COR-L47 (cell line): ENCODE measurements at places on chromosomes 3 and 15.
A peak's percentile ranks its signal among the peaks of the same experiment; 100 is the strongest.

- no peak for DNase-seq
Measured at GRCh38 chr3:123700791-123701722, 116.2 kb upstream of the HACD2 start.

DNA sequence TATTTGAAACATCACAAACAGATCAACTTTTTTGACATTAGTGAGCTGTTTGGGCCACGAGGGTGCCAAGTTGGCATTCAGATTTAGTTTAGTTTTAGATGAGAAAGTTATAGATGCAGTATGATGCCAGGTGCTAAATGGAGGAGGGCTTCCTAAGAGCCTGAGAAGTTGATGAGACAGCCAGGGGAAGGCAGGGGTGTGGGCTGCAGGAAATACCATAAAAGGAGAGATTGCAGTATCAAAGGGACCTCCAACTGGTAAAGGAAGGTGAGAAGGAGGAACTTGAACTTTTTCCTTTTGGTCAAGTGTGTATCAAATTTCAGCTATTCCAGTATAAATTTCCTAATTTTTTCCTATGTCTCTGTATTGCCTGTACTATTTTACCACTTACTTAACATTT lies 2.0 kb upstream of the TNIK start:
- DNase-seq = no peak

GRCh38 chr3:11424277-11424676 lies 152.1 kb downstream of the ATG7 start:
- no peak for DNase-seq

GRCh38 chr3:106299300-106300098 lies 430.7 kb upstream of the CBLB start:
- no peak for DNase-seq

DNA sequence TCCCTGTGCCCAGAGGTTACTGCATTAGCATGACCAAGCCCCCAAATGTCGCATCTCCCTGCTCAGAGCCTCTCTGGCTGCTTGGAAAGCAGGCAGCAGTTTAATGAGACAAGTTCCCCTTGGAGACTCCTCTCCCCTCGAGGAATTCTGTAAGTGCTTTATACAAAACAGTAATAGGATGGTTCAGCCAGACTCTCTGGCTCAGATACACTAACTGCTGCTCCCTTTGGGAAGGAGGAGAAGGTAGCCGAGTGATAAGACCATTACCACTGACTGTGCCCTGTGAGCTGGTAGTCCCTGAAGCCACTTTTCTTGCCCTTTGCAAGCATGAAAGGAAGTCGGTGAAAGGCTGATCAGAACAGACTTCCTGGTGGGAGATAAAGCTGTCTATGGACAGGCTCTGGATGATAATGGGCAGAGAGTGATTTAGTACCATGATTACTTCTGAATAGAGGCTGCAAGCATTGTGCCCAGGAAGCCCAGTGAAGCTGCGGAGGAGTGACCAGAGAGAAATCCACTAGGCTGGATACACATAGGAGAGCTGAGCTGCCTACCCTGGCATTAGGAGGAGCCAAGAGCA lies 100.8 kb downstream of the SEMA6D start:
- no peak for DNase-seq

DNA sequence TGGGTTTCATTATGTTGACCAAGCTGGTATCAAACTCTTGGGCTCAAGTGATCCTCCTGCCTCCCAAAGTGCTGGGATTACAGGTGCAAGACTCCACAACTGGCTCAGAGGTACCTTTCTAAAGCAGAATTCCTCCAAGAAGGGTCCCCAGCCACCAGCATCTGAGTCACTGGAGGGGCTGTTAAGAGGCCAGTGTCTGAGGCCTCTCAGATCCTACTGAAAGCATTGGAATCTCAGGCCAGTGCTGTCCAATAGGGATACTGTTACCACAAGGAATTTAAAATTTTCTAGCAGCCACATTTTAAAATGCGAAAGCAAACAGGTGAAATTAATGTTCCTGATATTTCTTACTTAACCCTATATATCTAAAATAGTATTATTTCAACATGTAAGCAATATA lies 1.3 kb downstream of the CAV3 start:
- DNase-seq = no peak

DNA sequence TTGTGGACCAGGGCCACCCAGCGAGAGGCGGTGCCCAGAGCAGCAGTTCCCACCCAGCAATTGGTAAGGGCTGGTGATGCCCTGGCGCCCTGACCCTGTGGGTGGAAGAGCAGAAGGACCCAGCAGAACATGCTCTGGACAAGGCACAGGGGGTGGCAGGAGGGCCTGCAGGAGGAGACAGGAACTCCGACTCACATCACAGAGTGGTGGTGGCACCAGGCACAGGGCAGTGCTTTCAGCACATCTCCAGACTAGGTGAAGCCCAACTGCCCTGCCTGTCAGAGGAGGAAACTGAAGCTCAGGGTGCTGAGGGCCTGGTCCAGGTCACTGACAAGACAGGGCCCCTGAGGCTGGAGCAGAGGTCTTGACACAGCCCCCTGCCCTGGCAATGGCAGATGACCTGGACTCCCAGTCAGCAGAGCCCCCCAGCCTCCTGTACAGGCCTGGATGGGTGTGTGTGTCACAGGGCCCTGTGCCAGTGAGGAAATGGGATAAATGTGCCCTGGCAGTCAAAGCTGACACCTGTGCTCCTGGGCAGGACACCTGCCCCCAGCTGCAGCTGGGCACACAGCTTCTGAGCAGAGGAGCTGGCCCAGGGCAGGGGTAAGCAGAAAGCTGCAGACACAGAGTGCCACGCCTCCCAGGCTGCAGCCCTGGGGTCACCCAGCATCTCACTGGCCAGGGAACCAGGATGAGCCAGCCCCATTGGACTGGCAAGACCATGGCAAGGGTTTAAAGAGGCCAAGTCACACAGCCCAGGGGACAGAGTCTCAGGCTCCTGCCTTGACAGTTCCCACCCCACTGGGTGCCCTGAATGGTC lies 11.4 kb downstream of the KLF15 start:
- no peak for DNase-seq

- no peak for DNase-seq
Measured at GRCh38 chr3:63910891-63911290, 1.3 kb downstream of the SCAANT1 start.

DNA sequence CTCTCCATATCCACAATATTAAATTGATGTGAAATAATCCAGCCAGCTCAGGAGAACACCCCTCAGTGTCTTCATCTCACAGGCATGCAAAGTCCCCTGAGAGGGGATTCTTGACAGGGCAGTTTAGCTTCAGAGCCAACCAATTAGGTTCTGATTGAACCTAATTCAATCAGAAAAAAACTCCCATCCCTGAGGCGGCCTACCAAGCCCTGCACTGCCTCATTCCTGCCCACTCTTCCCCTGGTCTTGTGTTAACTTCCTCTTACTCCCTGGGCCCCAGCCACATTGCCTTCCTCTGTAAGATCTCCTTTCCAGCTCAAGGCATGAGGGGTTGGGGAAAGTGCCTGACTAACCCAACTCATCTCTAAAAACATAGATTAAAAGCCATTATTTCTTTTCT lies 46.1 kb downstream of the FRMD4B start:
- no peak for DNase-seq

GRCh38 chr3:190706582-190706981 lies 155.9 kb downstream of the GMNC start:
- no peak for DNase-seq

- DNase-seq = peak; percentile 78
Measured at GRCh38 chr3:186821429-186822387, 15.4 kb upstream of the RFC4 start.

DNA sequence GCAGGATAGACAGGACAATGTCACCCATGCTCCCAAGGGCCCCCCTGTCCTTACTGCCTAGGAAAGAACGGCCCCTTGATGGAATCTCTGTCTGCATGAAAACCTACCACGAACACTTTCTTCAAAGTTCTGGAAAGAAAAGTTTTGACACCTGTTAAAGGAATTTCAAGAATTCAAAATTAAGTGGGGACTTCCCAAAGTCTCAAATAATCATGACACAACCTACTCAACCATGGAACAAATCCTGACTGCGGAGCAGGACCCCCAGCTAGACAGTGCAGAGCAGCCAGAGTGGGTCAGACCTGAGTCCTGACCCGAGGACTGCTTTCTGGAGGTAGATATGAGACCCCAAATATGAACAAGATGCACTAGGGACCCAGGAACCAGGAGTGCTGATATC lies 245.3 kb upstream of the NSMCE3 start:
- no peak for DNase-seq

DNA sequence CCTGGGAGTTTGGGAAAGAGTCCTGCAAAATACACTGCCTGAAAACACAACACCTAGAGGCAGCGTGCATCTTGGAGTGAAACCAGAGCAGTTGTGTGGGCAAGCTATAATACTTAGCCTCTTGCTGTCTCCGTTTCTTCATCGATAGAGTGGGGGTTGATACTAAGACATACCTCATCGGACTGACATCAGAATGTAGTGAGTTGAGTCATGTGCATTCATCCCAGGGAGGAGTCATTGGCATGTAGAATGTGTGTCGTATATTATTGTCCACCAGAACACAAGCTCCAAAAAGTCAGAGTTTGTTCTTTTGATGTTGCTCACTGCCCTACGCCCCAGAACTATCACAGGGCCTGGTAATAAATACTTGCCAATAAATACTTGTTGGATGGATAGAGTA lies 4.3 kb downstream of the SNTN start:
- no peak for DNase-seq

DNA sequence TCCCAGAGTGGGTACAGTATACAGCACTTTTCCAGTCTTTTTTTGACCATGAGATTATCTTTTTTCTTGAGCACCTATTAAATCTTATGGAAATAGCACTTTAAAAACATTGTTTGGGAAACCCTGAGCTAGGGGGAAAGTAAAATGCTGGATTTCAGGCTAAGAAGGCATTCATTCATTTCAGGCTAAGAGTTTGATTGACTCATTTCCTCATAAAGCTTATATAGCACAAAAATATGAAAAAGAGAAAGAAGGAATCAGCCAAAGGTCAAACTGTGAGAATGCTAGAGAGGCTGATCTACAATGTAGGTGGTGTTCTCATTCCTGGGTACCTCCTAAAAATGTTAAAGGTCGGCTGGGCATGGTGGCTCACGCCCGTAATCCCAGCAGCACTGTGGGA lies 10.5 kb downstream of the TTC23 start:
- DNase-seq = no peak

DNA sequence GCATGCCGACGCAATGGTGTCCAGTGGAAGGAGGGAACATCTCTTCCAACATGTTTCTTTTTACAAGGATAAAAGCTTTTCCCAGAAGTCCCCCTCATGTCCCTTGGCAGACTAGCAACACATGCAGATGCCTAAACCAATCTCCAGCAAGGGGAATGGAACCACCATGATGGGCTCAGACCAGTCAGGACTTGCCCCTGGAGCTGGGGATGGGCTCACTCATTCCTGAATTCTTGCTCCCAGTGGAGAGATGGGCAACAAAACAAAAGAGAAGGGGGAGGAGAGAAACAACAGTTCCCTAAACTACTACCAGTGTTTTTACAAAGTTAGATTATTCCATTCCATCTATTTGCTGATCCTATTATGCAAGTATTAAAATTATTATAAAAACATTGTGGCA lies 76.8 kb upstream of the OXTR start:
- DNase-seq = no peak

GRCh38 chr15:38129531-38130204 lies 123.0 kb upstream of the SPRED1 start:
- no peak for DNase-seq

- no peak for DNase-seq
Measured at GRCh38 chr3:64311424-64312061, 86.3 kb upstream of the PRICKLE2 start.

DNA sequence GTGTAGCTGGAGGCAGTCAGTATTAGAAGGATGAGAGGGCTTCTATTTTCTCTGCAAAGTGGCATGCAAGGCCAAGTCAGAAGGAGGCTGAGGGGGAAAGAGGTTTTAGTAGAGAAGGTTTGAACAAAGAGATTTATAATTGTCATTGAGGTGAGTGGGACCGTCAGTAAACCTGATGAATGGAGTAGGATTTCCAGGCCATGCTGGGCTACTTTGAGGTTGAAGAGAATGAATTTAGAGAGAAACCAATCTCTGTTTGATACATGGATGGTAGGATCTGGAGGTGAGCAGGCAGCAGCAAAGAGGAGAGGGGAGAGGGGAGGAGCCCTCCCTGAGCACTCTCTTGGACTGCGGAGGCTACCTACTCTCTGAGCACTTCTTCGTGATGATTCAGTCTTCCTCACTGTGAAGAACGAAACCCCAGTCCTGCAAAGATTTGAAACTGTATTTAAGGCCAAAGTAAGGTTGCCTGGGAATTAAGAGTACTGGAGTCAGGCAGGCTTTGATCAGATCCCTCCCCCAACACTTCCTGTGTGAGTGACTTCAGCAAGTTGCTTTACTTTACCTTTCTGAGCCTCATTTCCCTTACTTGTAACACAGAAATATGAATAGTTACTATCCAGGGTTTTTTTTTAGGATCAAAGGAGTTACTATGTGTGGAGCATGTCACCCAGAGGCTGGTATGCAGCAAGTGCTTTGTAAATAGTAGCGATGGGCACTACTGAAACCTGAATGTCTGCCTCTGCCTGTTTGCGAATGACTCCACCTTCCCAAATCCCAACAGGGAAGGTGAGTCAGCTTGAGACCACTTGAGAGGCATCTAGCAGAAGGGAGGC lies 75.8 kb downstream of the RPL39L start:
- DNase-seq = no peak

DNA sequence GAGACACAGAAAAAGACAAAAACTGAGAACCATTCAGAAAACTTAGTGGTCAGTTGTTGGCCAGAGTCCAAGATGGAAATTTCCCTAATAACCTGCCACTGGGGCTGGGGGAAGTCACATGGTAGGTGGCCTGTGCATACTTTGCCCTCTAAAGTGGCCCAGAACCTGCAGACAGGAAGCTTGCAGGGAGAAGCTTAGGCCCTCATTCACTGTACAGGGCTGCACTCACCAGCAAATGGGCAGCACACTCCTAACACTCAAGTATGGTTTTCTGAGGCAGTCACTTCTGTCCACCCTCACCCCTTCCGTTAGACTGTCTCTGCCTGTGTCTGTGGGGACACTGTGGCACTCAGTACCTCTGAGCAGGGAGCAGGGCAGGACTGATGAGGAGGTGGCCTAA lies 14.5 kb upstream of the RNU6-1 start:
- no peak for DNase-seq

GRCh38 chr15:84826369-84826823 lies 9.2 kb downstream of the ALPK3 start:
- peak; percentile 8 for DNase-seq

- DNase-seq = no peak
Measured at GRCh38 chr3:19190602-19191001, 42.3 kb downstream of the KCNH8 start.

DNA sequence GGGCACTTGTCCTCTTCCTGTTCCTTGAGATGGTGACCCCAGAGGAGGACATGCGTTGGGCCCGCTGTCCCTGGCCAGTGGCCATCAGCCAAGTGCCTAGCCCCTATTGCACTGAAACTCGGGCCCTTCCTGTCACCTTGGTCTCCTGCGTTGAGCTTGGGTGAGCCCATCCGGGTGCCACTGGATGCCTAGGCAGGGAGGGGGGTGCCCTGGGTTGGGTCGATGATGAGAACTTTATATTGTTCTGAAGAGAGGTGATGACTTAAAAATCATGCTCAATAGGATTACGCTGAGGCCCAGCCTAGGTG lies 221.8 kb downstream of the SNRPN start:
- DNase-seq = no peak

GRCh38 chr3:58345457-58345856 lies 12.8 kb downstream of the PXK start:
- no peak for DNase-seq
